ENCODE measurements at places on chromosomes 3 and 15.

DNA sequence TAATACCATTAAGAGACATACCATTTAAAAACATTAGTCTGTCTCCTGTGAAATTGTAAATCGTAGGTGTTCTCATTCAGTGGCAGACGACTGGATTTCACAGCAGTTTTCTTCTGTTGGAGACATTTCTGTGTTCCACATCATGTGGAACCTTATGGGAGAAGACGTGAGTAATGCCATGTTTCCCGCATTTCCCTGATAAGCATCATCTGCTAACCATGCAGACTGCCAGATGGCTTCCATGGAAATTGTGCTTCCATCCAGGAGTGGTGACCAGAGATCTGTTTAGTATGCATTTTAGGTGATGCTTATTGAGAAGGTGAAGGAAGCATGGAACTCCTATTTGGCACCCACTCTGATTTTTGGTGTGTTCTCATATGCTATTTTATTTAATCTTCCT, 28.4 kb upstream of the ST3GAL6 start:
- no peak for DNase-seq

- DNase-seq, result no peak
Observed at GRCh38 chr3:64195789-64196188, 29.5 kb downstream of the PRICKLE2 start.

DNA sequence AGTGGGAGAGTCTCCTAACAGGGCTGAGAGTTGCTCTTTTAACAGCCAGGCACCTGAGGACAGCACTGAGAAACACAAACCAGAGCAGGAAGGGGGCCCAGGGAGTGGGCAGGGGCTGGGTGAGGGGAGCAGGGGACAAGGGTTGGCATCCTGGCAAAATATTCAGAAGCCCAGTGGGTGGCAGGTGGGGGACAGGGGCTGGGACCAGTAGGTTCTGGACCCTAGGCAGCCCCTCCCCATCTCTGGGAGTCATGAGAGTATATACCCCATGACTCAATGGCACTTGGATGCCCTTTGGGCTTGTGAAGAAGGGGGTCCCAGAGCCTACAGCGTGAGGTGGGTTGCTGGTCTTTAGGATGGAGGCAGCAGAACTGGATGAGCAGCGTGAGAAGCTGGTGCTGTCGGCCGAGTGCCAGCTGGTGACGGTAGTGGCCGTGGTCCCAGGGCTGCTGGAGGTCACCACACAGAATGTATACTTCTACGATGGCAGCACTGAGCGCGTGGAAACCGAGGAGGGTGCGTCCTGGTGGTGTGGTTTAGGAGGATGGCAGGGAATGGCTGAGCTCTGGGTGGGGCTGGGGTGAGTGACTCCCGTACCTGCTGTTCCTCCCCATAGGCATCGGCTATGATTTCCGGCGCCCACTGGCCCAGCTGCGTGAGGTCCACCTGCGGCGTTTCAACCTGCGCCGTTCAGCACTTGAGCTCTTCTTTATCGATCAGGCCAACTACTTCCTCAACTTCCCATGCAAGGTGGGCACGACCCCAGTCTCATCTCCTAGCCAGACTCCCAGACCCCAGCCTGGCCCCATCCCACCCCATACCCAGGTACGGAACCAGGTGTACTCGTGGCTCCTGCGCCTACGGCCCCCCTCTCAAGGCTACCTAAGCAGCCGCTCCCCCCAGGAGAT, 24.2 kb downstream of the NBEAL2 start:
- DNase-seq, result no peak

- DNase-seq, result no peak
Observed at GRCh38 chr3:53161450-53161819, 426 bp downstream of the PRKCD start.

DNA sequence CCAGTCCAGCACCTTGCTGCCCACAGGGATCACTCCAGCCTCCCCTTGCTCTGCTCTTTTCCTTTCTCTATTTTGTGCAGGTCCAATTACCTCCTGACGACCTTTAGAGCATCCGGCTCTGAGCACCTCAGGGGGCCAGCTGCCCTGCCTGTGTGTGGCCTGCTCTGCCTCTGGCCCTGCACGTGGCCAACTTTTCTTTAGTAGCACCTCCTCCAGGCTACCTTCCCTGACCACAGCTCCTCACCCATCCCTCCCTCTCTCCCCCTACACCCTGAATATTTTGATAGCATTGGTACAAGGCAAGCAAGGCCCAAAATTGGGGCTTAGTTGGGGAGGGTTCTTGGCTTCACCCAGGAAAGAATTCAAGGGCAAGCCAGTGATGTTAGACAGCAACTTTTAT, 66.9 kb upstream of the PRR20G start:
- no peak for DNase-seq

GRCh38 chr3:154119951-154120350, 1.2 kb upstream of the ARHGEF26 start:
- no peak for DNase-seq

Measured in activated T-helper 1 cell treated with Interleukin-2 at 50 U/mL for 16 hours (primary cell).